Peyer's patch (tissue), 4 donors: ENCODE measurements at places on chromosomes 16 and 17. TPM values are rescaled to one million over a fixed set of nuclear protein-coding genes. Genes with fewer than 3 reads are reported as not detected.
A peak's percentile ranks its signal among the peaks of the same experiment; 100 is the strongest.

The RNU2-1 gene
- not detected for total RNA-seq

The CCL7 gene
- total RNA-seq: not detected

DNA sequence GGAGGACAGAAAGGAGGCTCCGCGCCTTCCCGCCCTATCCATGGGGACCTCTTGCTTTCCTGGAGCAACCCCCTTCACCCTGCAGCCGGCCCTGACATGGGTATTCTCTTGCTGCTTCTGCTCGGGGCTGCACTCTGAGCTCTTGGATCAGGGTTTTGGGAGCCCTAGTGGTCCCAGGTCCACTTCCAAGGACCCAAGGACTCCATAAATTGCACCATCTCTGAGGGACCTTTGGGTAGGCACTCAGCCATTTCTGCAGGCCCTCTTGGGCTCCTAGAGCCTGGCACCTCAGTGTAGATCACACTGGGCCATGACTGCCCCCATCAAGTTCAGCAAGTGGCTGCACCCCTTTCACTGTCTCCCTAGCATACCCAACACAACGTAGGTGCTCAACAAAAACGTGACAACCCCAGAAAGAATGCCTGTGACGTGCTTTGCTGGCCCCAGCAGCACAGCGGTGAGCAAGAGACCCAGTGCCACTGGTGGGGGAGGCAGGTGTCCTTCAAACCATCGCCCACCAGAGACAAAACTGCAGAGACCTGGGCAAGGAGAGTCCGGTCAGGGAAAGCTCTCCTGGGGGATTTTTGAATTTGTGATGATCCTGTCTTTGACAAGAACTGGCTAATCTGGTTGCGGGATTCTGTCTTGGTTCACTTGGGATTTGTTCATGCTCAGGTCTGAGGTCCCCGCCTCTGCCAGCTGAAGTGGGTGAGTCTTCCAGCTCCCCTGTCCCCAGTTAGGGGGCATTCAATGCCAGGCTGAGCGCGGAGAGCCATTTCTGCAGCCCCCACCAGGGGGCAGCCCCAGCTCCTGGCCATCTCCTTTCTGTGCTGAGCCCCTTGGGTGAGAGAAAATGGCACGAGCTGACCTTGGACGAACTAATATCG lies 2.5 kb upstream of the RAB11FIP4 start:
- H3K4me3 ChIP-seq: no peak overlapping the region
- no peak overlapping the region for H3K27ac ChIP-seq
- no peaks in the 10 kb centered on the region for H3K36me3 ChIP-seq
- DNase-seq: no peak
- no peaks in the 10 kb centered on the region for H3K27me3 ChIP-seq
- peaks cover 15% of the 10 kb centered on the region for H3K4me1 ChIP-seq

GRCh38 chr17:68248199-68248825 lies 469 bp downstream of the AMZ2 start:
- peak overlapping the region; percentile 72 for H3K4me3 ChIP-seq
- peaks cover 5% of the 10 kb centered on the region for H3K36me3 ChIP-seq
- H3K27me3 ChIP-seq: no peaks in the 10 kb centered on the region
- peaks cover 13% of the 10 kb centered on the region for H3K4me1 ChIP-seq
